ENCODE measurements at places on chromosomes 16 and 17. TPM values are rescaled to one million over a fixed set of nuclear protein-coding genes. Genes with fewer than 3 reads are reported as not detected.

MARCHF10 gene
- total RNA-seq: not detected

PLLP gene
- total RNA-seq: 0.35 TPM

MGAT5B gene
- 0.77 TPM for total RNA-seq

RNF43 gene
- 2.9 TPM for total RNA-seq

KRTAP4-1 gene
- total RNA-seq: not detected

PCGF2 gene
- 6.9 TPM for total RNA-seq

CMTM1 gene
- total RNA-seq: 13.0 TPM

MYADML2 gene
- not detected for total RNA-seq

CHST6 gene
- total RNA-seq: not detected

SRCIN1 gene
- total RNA-seq: 1.1 TPM

TBC1D3K gene
- not detected for total RNA-seq

CA7 gene
- total RNA-seq: not detected

Measured in activated naive CD4-positive, alpha-beta T cell treated with anti-CD3 and anti-CD28 coated beads, Interleukin-2, amount 50 U/mL, for 72 hours (primary cell).